Astrocyte (in vitro differentiated cells and primary cell): ENCODE measurements at places on chromosomes 4 and X.

DNA sequence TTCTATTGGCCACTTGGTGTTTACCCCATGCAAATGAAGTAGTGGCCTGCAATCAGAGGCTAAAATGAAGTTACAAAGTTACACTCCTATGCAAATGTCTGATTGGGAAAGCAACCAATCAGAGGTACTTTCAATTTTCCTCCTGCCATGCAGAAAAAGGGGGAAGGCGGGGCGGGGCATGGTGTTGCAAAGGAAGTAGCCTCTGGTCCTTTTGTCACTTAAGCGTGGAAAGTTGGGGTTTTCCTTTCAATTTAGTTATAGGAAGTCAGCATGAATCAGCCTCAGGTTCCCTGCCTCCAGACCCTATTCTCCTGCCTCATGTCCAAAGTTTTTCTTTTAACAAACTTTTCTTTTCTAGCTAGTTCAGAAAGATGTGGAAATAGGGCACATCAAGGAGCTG is 69.3 kb downstream of the GPC4 start:
- DNase-seq = no peak

DNA sequence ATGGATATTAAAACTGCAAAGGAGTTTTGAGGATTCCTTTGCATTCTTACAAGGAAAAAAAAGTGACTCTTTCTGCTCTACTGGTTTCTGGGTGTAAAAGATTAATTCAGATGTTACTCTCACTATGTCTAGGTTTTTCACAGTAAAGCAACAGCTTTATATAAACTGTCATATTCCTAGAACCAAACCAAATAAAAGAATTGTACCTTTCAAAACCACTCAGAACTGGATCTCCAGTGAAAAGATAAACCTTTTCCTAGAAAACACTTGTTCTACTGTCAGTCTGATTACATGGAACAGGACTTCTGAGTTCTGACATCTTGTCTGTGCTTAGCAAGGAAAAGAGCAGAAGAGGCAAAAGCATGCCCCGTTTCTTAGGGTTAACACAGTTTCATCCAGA is 5.0 kb upstream of the PPID start:
- no peak for DNase-seq

- no peak for DNase-seq
Observed at GRCh38 chrX:125198546-125198945, 121.1 kb upstream of the TEX13C start.

- no peak for DNase-seq
Observed at GRCh38 chr4:47074816-47075215, 43.4 kb downstream of the GABRB1 start.

GRCh38 chr4:4923201-4923600 is 63.7 kb downstream of the MSX1 start:
- DNase-seq = no peak

GRCh38 chrX:51860679-51861078 is 32.7 kb upstream of the MAGED1 start:
- peak; percentile 40 for DNase-seq

- DNase-seq = no peak
Observed at GRCh38 chr4:153466949-153467896, 1.1 kb downstream of the TMEM131L start.

DNA sequence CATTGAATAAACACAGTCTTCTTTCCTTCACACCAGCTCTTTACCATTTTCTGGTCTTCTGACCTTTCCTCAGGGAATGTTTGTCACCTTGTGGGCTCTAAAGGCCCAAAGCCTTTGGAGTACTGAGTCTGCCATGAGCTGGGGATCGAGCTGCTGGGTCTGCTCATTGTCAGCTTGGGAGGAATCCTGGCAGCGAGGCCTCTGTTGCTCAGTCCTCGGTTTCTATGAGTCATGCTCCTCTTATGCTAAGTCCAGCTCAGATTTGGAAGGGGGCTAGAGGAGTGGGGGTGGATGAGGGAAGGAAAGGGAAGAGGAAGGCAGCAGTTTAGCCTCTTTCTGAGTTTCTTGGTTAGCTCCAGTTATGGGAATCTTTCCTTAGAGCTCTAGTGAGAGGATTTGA is 31.1 kb downstream of the NHSL2 start:
- peak; percentile 78 for DNase-seq

DNA sequence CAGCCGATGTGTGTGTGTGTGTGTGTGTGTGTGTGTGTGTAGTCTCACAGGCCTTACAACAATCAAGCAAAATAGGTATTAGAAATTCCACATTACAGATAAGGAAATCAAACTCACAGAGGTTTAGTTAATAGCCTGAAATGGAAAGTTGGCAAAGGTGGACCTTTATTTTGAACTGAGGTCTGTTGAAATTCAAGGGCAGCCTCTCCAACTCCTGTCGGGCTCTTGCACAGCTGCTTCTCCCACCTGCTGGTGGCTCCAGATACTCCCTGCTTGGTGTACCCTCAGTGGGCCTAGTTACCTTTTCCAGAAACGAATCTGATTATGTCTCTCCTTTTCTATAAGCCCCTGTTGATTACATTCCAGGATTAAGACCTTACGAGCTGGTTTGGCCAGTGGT is 195.9 kb downstream of the MGST2 start:
- no peak for DNase-seq

- DNase-seq = no peak
Observed at GRCh38 chrX:45083314-45083713, 117.4 kb downstream of the DIPK2B start.

- DNase-seq = no peak
Observed at GRCh38 chr4:81988178-81988577, 385.6 kb downstream of the HNRNPD start.

DNA sequence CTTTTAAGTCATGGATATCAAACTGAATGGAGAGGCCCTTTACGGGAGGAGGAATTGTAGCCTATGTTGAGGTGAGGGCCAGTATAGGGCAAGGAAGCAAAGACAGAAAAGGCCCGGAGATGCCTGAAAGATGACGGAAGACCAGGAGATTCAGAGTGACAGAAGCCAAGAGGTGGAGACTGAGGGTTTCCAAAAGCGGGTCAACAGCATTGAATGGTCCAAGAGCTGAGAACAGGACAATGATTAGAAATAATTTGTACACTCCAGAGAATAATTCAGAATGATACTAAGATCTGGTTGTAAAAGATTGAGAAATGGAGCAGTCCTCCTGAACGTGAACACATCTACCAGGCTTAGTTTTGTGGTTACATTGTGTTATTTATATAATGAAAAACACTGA is 45.5 kb upstream of the ZNF518B start:
- no peak for DNase-seq

GRCh38 chr4:78975865-78976264 is 36.6 kb upstream of the PAQR3 start:
- no peak for DNase-seq

- DNase-seq = peak; percentile 51
Observed at GRCh38 chr4:71187404-71188155, 151.2 kb upstream of the SLC4A4 start.

DNA sequence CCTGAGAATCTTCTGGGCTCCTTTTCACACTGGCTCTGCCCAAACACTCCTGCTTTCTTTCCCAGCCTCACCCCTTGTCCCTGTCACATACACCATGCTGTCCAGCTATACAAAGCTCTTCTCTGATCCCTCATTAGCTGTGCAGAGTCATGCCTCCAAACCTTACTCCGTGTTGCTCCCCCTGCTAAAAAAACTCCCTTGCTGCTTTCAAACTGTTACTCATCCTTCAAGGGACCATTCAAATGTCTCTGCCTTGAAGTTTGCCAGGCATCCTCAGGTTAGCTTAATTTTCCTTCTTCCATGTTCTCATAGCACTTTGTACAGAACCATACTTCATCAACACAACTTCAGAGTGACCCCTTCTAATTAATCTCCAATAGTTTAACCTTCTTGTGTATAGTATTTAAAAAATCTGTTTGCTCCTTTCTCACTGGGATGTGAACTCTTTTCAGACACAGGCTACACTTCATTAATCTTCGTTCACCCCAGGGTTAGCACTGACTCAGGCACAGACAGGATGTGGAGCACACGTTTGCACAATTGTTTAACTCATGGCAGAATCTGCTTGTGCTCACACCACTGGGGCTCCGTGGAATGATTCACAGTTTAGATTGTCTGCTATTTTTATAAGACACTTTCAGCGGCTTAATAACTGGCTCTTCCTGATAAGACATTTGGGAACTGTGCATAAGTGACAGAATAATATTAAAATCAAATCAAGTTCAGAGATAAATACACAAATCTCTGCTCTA is 21.4 kb upstream of the SEL1L3 start:
- DNase-seq = peak; percentile 80

GRCh38 chr4:37666625-37667071 is 19.5 kb downstream of the RELL1 start:
- peak; percentile 91 for DNase-seq

DNA sequence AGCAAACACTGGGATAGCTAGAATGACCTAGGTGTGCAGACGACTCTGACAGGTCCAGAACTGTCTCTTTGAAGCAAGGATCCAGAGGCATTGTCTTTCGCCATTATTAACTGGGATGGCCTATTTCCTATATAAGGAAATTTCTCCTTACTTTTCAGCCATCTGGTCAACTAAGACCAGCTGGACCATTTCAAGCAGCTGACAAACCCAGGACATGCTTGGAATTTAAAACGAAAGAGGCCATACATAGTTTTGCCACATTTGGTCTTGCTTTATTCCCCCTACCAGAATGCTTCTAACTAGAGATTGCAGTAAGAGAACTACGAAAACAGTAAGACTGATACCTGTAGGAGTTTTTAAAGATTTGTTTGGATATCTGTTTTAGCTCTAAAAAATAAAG is 87.0 kb downstream of the GLRA2 start:
- no peak for DNase-seq

GRCh38 chr4:152901205-152901604 is 34.9 kb upstream of the FHDC1 start:
- no peak for DNase-seq

- DNase-seq = peak; percentile 68
Observed at GRCh38 chrX:72003811-72004750, 93.4 kb downstream of the NHSL2 start.
